ENCODE measurements at places on chromosomes 12 and 14. TPM values are rescaled to one million over a fixed set of nuclear protein-coding genes. Genes with fewer than 3 reads are reported as not detected.

DNA sequence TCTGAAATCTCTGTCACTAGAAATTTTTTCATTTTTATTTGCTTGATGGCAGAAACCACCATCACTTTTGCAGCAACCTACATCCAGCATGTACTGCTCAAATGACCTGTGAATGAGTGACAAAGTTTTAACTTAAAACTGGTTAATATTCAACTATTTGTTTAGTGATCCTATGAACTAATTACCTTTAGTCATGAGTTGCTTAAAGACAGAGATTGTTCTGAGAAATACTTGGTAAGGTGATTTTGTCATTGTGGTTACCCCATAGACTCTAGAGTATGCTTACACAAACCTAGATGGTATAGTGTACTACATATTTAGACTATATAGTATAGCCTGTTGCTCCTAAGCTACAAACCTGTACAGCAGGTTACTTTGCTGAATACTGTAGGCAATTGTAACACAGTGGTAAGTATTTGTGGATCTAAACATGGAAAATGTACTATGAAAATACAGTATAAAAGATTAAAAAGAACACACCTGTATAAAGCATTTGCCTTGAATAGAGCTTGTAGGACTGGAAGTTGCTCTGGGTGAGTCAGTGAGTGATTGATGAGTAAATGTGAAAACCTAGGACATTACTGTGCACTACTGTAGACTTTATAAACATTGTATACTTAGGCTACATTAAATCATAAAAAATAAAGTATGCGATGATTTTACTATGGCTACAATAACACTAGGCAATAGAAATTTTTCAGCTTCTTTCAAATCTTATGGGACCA, 256.6 kb upstream of the PPFIA2 start:
- DNase-seq = no peak

The RAD51AP1 gene
- 2.3 TPM for total RNA-seq

DNA sequence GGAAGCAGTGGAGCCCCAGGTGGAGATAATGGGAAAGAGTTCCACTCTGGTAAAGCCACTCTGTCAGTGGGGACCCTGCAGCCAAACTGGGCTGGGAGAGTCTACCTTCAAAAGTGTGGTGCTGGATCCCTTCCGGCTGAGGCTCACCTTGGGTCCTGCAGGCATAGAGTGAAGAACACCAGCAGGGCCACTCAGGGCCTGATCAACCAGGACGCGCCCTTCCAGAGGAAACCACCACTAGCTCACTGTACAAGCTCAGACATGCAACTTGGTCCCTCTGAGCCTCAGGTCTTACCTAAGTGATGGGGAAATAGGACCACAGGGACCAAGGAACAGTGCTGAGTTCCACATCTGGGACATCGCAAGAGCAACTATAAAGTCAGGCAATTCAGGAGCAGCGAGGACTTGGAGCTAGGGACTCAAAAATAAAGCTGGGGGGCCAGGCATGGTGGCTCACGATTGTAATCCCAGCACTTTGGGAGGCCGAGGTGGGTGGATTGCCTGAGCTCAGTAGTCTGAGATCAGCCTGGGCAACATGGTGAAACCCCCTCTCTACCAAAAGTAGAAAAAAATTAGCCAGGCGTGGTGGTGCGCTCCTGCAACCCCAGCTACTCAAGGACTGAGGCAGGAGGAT, 5.9 kb upstream of the PRPH start:
- no peak for DNase-seq

The SMARCD1 gene
- total RNA-seq = 64.5 TPM

GRCh38 chr12:68962877-68963855, 30.2 kb upstream of the CPM start:
- DNase-seq = no peak

The LRFN5 gene
- total RNA-seq = 12.6 TPM

DNA sequence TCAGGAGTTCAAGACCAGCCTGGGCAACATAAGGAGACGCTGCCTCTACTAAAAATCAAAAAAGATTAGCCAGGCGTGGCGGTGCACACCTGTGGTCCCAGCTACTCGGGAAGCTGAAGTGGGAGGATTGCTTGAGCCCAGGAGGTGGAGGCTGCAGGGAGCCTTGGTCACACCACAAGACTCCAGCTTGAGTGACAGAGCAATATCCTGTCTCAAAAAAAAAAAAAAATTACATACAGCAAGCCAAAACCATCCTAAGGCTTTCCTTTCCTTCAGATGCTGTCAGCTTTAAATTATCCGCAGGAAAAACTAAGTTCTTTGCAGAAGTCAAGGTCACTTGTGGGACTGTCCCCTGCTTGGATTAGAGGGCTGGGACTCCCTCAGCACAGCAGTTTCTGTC, 1.3 kb downstream of the CS start:
- DNase-seq = no peak

DNA sequence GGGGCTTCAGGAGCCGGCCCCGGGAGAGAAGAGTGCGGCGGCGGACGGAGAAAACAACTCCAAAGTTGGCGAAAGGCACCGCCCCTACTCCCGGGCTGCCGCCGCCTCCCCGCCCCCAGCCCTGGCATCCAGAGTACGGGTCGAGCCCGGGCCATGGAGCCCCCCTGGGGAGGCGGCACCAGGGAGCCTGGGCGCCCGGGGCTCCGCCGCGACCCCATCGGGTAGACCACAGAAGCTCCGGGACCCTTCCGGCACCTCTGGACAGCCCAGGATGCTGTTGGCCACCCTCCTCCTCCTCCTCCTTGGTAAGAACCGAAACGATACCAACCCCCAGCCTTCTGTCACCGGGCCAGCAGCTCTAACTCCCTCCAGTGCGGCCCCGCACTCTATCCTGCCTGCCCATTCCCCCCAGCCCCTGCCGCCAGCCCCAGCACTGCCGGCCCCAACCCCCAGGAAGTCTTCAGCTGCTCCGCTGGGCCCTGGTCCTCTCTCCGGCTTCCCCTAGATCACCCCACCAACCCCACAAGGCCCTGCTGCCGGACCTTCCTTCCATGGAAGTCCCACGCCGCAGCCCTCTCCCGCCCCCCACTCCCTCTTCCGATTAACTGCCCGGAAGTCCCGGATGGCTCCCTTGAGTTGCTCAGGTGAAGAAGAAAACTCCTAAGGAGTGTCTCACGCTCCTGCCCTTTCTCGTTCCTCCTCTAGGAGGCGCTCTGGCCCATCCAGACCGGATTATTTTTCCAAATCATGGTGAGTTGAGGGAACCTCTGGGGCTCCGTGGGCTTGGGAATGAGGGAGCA, 693 bp downstream of the LRP10 start:
- DNase-seq = peak; percentile 90

GRCh38 chr12:122293081-122293480, 26.8 kb upstream of the VPS33A start:
- DNase-seq = no peak

DNA sequence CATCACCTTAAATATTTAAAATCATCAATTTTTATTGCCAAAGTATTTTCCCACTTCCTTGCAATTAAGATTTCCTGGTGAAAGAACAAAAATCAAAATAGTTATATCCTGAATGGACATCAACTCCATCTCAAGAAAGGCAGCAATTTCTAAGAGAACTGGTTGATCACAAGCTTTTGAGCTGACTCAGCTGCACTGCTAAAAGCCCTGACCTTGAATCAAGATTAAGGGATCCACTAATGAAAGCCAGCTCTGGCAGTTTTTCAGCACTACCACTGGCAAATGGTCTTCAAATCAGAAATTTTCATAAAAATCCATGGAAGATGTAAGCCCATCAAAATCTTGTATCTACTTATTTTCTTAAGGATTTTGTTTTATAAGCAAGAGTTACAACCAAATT, 123.4 kb downstream of the SLC6A15 start:
- DNase-seq = no peak

DNA sequence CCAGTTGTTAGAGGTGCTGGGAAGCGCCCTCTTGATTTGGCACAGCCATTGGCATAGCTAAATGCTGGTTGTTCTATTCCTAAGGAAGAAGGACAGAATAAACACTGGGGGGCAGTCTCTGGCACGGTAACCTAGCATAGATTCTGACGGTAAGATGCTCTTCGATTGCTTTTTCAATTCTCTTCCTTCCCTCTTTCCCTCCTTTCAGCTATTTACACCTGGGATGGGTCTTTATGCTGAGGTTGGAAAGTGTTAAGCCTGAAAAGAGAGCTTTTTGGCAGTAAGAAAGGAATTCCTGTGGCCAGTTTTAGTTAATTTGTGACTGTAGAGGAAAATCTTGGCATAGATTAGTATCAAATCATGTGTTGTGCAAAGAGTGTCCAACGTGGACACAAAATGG, 162.8 kb downstream of the SNAPC1 start:
- DNase-seq = no peak

- DNase-seq = no peak
Observed at GRCh38 chr14:94612580-94613554, 676 bp downstream of the SERPINA3 start.

DNA sequence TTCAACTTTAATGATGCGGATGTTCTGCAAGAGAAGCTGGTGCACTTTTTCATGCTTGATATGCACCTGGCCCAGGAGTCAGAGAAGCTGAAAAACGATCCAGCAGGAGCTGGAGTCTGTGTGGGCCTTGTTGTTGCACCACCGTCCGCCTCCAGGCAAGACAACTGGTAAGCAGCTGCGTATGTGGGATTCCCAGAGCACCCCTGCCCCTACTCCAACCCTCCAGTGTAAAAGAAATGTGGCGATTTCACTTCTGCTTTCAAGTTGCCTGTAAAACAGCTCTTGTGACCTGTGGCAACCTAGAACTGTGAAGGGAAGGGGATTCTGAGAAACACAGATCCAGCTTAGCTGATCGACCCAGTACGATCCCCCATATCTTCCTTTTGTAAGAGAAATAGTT, 154.1 kb upstream of the PELI2 start:
- DNase-seq = no peak

- DNase-seq = no peak
Observed at GRCh38 chr12:6620137-6620884, 13.1 kb upstream of the CHD4 start.

GRCh38 chr12:110234331-110234751, 46.7 kb upstream of the ATP2A2 start:
- no peak for DNase-seq

DNA sequence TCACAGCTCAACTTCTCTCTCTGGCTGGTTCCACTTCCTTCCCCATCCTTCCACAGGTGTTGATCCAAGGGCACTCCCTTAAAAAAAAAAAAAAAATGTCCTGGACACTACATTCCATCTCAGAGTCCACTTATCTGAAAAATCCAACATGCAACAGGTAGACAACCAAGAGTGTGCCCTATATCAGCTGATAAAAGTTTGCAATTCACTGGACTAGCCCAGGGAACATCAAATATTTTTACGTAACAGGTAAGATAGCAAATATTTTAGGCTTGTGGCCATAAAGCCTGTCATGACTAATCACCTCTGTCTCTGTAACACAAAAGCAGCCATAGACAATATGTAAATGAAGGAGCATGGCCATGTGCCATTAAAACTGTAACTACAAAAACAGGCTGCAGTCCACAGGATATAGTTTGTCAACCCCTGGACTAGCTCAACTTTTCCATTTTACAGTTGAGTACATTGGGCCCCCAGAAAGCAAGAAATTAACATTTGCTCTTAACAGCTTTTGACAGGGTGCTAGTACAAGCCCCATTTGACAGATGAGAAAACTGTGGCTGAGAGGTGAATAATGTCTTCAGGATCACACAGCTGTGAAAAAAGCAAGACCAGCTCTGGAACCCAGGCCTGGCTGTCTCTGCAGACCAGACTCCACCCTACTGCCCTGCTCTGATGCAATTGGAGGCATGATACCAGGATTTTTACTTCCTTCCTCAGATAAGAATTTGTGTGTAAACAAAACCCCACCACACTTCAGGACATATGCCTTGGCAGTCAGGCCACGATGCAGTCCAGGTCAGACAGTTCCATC, 68.9 kb downstream of the CMKLR1 start:
- no peak for DNase-seq

The ACOT4 gene
- 4.7 TPM for total RNA-seq

DNA sequence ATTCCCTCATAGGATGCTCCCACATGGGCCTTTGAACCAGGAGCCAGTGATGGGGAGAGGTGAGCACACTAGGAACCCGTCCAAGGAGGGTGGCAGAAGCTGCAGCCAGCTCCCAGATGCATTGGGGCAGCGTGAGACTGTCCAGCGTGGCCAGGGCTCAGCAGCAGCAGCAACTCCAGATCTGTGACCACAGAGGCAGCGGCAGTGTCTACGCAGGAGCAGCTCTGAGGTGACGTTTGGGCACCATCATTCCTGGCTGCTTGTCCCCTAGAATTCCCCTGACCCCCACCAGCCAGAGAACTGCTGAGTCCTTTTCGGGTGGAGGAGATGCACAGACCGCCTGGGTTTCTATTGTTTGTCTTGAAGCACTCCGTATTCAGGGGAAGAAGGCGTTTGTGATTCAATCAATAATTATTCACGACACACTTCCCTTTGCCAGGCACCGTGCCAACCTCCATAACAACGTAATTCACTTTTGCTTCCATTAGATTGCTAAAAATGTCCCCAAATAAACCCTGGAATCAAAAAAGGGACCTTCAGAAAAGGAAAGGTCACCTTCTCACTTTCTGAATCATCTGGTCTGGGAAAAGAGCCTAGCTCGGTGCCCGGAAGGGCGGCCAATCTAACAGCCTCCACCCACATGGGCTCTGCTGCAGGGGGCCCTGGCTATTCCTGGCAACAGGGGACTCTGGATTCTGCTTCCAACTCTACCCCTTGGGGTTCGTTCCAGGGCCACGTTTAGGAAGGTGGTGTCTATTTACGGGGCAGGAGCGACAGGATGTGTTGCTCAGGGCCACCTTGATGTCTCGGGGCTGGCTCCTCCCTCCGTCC, 11.4 kb upstream of the BDKRB2 start:
- DNase-seq = no peak

DNA sequence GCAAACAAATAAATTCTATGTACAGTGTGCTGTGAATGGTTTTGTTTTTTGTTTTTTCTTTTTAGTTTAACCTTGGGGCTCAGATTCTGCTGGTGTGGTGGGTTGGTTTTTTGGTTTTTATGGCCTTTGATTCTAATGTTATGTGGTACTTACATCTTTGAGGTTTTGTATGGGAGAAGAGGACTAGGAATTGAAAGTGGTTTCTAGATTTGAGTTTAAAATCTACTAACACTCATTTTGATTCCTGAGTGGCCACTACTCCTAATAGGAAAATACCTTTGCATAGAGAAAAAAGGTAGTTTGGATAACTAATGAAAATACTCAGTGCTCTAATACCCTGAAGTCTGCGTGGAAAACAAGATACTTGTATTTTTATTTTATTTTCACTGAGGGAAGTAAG, 137.7 kb downstream of the MON2 start:
- no peak for DNase-seq

- DNase-seq = no peak
Observed at GRCh38 chr12:46214668-46215436, 54.0 kb downstream of the SLC38A1 start.
